ENCODE measurements at places on chromosomes 5 and 9.

DNA sequence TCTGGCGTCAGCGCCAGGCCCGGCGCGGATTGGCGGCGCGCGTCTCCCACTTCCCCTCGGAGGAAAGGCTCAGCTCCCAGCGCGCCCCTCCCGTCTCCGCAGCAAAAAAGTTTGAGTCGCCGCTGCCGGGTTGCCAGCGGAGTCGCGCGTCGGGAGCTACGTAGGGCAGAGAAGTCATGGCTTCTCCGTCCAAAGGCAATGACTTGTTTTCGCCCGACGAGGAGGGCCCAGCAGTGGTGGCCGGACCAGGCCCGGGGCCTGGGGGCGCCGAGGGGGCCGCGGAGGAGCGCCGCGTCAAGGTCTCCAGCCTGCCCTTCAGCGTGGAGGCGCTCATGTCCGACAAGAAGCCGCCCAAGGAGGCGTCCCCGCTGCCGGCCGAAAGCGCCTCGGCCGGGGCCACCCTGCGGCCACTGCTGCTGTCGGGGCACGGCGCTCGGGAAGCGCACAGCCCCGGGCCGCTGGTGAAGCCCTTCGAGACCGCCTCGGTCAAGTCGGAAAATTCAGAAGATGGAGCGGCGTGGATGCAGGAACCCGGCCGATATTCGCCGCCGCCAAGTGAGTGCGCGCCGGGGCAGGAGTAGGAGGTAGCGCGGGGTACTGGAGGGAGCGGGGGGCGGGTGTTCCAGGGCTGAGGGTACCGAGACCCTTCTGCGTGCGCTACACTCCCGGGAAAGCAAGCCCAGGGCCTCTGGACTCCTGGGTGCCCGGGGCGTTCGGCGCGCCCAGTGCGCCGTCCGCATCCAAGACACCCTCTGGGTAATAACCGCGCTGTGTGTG, at the start of gene MSX2:
MSX2 (plus strand) TSS at position 99 of the 777 bp plus-strand sequence; CDS start at position 177, 78 bp downstream.
- DNase-seq: no peak

- peak; percentile 63 for DNase-seq
Observed at GRCh38 chr5:54229041-54229780, 81.2 kb downstream of the ARL15 start.

- no peak for DNase-seq
Observed at GRCh38 chr9:112186695-112187094, 11.6 kb upstream of the SUSD1 start.

GRCh38 chr9:96293498-96294158, 8.3 kb downstream of the HSD17B3 start:
- DNase-seq: no peak

DNA sequence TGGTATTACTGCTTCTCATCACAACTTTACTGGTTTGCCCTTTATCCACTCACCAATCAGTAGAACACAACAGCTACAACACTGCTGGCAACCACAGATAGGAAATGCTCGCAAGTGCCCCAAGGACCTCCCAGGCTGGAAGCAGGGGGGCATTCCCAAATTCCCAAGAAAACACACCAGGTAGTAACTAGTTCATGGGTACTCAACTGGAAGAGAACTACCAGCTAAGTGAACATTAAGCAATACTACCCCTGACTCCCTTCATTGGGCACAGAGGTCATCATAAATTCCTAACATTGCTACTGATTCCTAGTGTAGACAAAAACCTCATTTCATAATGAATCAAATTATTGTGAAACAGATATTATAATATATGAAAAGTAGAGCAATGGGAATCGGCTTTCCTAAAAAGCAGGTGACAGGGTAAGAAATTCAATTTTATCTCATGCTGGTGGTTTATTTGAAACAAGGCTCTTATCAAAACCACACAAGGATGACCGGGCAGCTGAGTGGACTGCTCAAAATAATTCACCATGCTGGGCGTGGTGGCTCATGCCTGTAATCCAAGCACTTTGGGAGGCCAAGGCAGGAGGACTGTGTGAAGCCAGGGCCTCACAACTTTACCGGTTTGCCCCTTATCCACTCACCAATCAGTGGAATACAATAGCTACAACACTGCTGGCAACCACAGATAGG, 81.6 kb downstream of the TLE1 start:
- no peak for DNase-seq

DNA sequence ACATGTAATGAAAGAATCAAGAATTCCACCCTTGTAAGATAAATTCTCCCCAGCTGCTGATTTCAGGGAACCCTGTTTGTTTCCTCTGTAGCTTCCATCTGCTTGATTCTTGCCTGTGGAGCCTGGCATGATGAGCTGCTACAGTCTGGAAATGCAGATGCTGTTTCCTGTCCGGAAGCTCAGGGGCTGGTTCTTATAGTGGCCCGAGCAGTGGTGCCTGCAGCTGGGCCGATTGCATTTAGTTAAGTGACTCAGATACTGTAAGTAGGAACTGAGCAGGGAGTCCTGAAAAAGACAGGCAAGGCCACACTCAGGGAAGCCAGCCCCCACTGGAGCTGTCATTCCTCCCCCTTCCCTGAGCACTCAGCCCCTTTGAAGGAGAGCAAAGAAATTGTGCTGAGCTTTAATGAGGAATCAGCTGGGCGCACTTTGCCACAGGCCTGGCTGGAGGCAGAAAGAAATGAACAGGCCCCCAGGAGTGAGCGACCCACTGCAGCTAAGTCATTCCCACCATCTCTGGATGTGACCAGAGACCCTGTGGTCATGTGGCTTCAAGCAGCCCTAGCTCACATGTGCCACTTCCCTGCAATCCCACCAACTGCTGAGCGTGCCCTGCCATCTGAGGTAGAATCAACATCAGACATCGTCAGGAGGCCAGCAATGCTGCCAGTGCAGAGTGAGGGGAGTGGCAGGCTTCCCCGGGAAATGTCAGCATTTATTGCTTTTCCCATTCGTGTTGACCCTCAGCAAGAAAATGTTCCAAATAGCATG, 206.0 kb upstream of the WWC1 start:
- DNase-seq: peak; percentile 19

- DNase-seq: no peak
Observed at GRCh38 chr5:80755626-80756025, 100.8 kb upstream of the DHFR start.

- no peak for DNase-seq
Observed at GRCh38 chr9:85137696-85138095, 468.2 kb downstream of the NTRK2 start.

DNA sequence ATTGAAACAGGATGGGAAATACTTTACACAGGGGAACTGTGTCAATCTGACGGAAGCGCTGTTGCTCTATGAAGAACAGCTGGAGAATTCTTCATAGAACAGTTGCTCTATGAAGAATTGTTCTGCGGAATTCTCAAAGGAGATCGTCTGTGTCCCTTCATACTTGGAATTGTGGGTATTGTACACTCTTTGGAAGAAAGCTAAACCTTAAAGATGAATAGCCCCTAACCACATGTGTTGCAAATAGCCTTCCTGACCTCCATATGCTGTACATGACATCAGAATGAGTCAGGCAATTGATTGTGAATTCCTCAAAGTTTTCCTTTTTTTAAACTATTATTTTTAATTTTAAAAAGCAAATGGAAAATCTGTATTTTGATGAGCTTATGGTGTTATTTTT, 15.6 kb downstream of the NIM1K start:
- no peak for DNase-seq

- DNase-seq: peak; percentile 52
Observed at GRCh38 chr5:81749561-81750307, 1.2 kb downstream of the SSBP2 start.

GRCh38 chr9:8349376-8349775, 549.8 kb upstream of the DMAC1 start:
- DNase-seq: no peak

GRCh38 chr5:167348251-167348926, 943.1 kb upstream of the WWC1 start:
- no peak for DNase-seq

DNA sequence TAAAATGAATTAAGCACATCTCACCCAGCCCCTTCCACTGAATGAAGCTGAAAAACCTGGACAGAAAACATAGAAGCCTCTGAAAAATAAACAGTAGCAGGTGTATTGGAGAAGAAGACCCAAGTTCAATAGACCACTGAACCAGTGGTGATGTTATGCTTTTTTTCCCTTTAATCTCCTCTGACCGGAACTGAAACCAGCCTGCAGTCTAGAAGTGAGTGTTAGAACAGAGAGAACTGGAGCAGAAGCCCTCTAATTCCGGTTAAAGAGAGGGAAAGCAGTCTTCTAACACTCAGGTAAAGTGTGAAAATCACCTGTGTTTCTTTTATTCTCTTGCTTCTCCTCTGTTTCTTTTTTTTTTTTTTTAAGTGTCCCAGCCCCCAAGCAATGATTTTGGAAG, 83.5 kb upstream of the CCL21 start:
- DNase-seq: no peak

DNA sequence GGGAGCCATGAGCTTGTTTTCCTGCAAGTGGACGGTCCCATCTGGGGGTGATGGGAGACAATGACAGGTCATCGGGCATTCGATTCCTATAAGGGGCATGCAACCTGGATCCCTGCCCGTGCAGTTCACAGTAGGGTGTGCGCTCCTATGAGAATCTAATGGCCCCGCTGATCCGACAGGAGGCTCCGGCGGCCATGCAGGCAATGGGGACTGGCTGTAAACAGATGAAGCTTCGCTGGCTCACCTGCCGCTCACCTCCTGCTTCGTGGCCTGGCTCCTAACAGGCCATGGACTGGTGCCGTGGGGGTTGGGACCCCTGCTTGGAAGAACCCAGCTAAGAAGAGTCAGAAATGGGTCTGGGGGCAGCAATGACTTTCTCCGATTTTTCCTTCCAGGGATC, 21.0 kb downstream of the PAEP start:
- DNase-seq: no peak

DNA sequence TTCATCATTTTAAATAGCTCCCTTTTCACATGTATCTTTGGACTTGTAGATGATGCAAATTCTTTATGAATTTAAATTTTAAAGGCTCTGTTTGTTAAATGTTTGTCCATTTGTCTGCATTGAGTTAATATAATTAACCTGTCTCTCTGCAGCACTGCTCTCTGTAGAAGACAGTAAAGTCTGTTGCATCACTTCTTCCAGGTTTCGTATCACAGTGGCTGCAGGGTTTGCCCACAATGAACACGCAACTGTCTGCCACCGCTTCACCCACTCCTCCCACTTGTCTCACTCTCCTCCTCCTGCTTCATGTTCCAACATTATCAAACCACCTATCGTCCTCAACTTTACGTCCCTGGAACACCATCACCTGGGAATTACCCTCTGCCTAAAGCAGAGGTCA, 231.3 kb upstream of the SLC30A5 start:
- no peak for DNase-seq

DNA sequence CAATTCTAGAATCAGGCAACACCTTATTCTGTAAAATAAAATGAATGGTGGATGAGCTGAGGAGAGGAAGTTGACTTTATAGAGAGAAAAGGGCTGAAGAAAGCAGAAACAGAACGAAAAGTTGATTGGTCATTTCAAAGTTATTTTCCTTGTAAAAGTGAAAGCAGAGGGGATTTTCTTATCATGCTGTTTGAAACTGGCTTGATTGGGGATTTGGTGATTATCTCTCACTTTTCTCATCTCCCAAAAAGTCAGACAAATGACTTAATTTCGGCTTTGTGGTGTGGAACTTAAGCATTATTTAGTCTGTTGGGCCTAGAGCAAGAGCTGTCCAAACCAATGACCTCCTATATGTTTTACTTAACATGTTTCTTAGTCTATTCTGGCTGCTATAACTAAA, 60.5 kb upstream of the ITGA2 start:
- no peak for DNase-seq

GRCh38 chr5:154778534-154778933, 23.4 kb downstream of the LARP1 start:
- DNase-seq: no peak

- no peak for DNase-seq
Observed at GRCh38 chr5:134938030-134938429, 29.7 kb upstream of the CATSPER3 start.

DNA sequence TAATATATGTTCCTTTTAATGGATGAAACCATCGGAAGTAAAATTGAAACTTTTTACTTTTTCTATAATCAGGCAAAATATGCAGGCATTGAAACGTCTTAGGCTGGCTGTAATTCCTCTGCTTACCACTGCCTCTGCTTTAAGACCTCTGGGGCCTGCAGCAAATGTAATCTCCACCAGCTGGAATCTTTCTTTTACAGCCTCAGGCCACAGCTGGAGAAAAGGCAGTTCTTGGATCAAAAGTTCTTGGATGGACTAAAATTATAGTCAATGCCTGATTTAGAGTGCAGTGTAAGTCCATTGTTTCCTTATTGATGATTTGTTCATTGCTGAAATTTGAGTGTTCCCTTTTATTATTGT, 396.7 kb downstream of the KCTD16 start:
- DNase-seq: no peak

- DNase-seq: no peak
Observed at GRCh38 chr5:122723606-122724352, 51.1 kb upstream of the SNX2 start.

GRCh38 chr5:9468060-9468388, 77.9 kb downstream of the SEMA5A start:
- DNase-seq: no peak

- DNase-seq: no peak
Observed at GRCh38 chr9:106731910-106732309, 131.1 kb upstream of the ZNF462 start.

GRCh38 chr5:104295991-104296390, 733.4 kb upstream of the NUDT12 start:
- DNase-seq: no peak

DNA sequence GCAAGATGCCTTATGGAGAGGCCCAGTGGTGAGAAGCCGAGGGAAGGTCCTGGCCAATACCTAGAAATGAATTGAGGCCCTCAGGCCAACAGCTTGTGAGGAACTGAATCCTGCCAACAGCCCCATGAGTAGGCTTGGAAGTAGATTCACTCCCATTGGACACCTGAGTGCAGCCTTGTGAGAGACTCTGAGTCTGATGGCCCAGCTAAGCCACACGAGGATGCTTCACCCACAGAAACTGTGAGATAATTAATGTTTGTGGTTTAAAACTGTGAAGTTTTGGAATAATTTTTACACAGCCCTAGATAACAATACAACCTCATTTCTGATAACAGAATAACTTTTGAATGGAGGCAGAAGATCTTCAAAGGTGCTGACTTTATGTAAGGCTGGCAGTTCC, 65.9 kb upstream of the DAP start:
- DNase-seq: no peak

- no peak for DNase-seq
Observed at GRCh38 chr5:147617191-147617606, 107.3 kb upstream of the DPYSL3 start.

DNA sequence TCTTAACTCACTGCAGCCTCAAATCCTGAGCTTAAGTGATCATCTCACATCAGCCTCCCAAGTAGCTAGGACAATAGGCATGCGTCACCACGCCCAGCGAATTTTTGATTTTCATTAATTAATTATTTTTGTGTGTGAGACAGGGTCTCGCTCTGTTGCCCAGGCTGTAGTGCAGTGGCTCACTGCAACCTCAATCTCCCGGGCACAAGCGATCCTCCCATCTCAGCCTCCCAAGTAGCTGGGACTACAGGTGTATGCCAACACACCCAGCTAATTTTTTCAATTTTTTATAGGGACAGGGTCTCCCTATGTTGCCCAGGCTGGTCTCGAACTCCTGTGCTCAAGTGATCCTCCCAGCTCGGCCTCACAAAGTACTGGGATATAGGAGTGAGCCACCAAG, 41.4 kb downstream of the UBAP1 start:
- no peak for DNase-seq
